Stimulated activated CD8-positive, alpha-beta memory T cell treated with anti-CD3 and anti-CD28 coated beads, Interleukin-15, amount 100 ng/mL, for 48 hours (primary cell): ENCODE measurements at places on chromosomes 4 and X.

DNA sequence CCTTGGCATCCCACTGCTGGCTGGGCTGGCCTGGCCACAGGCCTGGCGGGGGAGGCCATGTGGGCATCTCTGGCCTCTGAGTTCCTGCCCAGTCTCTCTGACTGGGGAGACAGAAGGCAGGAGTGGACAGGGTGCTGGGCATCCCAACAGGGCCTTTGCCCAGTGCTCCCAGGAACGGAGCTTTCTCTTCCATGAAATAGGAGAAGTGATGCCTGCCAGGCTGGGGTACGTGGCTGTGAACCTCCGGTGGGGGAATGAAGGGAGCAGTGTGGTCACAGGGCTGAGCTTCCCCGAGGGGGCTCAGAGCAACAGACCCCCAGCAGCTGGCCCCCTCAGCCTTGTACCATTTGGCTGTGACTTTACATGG lies 40.4 kb upstream of the HMX1 start:
- no peak for DNase-seq

DNA sequence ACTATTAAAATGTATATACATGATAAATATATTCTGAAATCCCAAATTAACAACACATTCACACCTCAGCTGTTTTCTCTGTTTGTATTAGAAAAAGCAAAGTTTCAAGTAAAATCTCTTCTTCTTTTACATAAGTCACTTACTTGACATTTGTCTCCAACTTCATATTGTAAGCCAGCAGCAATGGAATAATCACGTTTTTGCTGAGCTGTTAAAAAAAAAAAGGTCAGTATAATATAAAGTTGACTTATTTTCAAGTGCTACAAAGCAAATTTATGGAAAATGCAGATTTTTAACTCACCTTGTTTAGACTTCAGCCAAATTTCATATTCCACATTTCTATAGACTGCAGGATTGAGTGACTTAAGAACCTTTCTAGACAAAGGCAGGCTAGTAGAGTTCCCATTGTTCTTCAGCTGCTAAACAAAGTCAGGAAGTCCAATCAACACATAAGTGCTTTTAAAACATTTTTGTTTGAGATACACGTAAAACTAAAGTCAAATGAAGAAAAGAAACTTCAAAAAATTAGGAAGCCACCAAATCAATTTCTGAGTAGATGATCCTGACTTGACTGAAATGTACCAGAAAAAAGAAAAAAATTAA lies 25.0 kb downstream of the OTUD4 start:
- no peak for DNase-seq

DNA sequence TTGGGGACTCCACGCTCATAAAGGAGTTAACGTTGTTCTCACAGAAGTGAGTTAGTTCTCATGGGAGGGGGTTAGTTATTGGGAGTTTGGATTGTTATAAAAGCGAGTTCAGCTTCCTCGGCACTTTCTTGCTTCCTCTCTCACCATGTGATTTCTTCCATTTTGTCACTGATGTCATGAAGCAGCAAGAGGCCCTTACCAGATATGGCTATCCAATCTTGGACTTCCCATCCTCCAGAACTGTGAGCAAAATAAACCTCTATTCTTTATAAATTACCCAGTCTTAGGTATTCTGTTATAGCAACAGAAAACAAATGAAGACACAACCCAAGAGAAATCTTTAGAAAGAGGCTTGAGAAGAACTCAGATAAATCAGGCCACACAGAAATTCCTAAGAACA lies 29.5 kb downstream of the RELL1 start:
- no peak for DNase-seq

- DNase-seq: no peak
Measured at GRCh38 chrX:108117988-108118387, 26.4 kb downstream of the ATG4A start.

DNA sequence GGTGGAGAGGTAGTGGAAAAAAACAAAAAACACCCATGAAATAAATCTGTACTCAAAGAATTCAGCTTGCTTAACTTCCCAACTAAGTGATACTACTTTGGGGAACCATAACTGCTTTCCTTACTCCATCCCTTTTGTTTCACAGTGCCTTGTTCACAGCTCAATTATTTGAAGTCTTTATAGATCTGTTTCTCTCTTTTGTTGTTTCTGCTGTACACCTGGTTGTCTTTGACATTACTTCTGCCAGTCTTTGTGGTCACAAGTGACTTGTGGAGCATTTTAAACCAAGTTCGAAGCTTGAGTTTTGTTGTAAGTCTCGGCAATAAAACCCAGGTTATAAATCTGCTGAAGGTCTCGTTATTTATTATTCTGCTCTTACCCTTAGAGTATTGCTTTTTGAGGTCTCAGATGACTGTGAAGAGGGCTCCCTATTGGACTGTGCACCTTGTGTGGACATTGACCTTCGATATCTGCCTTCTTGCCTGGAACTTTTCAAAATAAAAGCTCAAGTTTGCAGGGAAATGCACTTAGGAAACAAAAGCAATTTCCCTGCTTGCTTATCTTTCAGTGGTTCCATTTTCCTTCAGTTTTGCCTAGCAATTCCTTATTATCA lies 59.8 kb downstream of the ANK2 start:
- DNase-seq: no peak

DNA sequence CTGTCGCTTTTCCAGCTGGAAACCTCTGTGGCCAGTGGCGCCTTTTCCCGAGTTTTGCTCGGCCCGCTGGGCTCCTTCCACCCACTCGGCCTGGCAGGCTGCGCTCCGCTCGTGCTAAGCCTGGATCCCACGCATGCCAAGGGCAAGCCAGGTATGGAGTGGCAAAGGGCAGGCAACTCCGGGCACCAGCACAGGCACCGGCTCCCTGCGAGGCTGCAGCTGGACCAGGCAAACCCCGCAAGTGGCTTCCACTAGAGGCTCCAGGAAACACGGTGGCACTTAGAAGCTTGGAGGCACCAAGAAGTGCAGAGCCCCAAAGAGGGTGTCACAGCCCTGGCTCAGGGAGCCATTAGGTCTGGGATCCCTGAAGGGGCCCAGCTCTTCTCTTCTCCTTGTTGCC lies 59.5 kb downstream of the PPA2 start:
- no peak for DNase-seq

- DNase-seq: no peak
Measured at GRCh38 chr4:37602454-37603069, 83.6 kb downstream of the RELL1 start.

GRCh38 chr4:30399476-30399875 lies 320.7 kb upstream of the PCDH7 start:
- DNase-seq: no peak

DNA sequence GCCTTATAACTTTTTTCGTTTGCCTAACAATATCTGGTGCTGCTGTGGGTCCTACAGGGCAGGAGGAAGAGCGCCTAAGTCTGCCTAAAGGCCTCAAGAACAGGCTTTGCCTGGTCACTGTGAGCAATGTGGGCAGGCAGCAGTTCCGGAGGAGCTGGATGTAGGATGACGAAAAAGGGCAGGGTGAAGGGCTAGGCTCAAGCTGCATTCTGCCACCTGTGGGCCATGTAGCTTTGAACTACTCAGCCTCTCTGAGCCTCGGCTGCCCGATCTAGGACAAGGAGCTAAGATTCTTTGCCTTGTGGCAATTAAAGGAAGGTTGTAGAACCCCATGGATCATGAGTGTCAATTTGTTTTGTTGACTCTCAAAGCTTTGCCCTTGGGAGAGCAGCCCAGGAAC lies 57.1 kb upstream of the MAMLD1 start:
- DNase-seq: no peak

- DNase-seq: no peak
Measured at GRCh38 chrX:11504234-11504633, 161.5 kb downstream of the ARHGAP6 start.

GRCh38 chrX:17964871-17965270 lies 103.8 kb upstream of the RAI2 start:
- no peak for DNase-seq

DNA sequence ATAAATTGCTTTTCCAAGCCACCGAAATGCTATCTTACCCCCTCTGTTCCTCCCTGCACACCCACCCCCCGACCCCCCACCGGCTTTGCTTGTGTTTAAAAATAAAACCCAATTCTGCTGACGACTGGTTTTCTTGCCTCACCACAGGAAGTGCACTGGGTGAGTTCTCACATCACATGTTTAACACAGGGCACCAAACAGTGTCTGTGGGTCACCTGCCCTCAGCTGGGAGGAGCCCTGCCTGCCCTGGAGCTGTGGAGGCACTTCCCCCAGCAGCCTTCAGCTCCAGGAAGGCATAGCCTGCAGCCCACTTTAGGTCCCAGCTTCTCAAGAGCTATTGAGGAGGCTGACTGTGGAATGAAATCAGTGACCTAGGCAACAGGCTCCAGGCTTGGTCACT lies 8.8 kb downstream of the TMEM255A start:
- peak; percentile 22 for DNase-seq

DNA sequence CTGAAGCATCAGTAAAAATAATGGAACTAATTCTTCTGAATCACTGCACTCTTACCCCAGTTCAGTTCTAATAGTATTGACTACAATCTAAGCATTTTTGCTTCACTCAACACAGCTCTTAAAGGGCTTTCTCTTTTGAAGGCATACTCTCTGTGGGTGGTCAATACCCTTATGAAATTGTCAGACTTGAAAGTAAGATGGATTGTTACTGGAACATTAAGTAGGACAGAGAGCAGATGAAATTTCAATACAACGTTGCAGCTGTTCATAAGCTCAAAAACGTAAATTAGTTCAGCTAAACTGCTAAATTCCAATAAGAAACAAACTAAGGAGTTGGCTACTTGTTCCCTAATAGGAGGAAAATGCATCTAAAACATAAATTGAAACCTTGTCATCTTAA lies 352.3 kb upstream of the TENM3 start:
- no peak for DNase-seq
